ENCODE measurements at places on chromosomes 12 and 14. TPM values are rescaled to one million over a fixed set of nuclear protein-coding genes. Genes with fewer than 3 reads are reported as not detected.

FAM222A gene
- polyA plus RNA-seq: 0.12 TPM

KRT78 gene
- polyA plus RNA-seq: not detected

GRCh38 chr12:119556854-119557253 lies 36.7 kb upstream of the TMEM233 start:
- DNase-seq: no peak

FOXA1 gene
- 0.04 TPM for polyA plus RNA-seq

WNT1 gene
- polyA plus RNA-seq: not detected
